SJSA1 (cell line): ENCODE measurements at places on chromosomes 2 and 18. TPM values are rescaled to one million over a fixed set of nuclear protein-coding genes. Genes with fewer than 3 reads are reported as not detected.

The GPR55 gene
- total RNA-seq: 2.6 and 5.7 TPM in 2 replicates

The GNLY gene
- not detected in 2 replicates for total RNA-seq

The CHST10 gene
- total RNA-seq: 18.6 and 19.0 TPM in 2 replicates

The UBE2E3 gene
- 208 and 209 TPM in 2 replicates for total RNA-seq

The CYTIP gene
- not detected in 2 replicates for total RNA-seq

The TNP1 gene
- total RNA-seq: not detected in 2 replicates

The UGT1A10 gene
- total RNA-seq: not detected in 2 replicates

The CCDC74A gene
- total RNA-seq: 0.63 and 4.3 TPM in 2 replicates

- DNase-seq: peak; percentile 92
Observed at GRCh38 chr2:46803911-46804670, 111.5 kb downstream of the MCFD2 start.

DNA sequence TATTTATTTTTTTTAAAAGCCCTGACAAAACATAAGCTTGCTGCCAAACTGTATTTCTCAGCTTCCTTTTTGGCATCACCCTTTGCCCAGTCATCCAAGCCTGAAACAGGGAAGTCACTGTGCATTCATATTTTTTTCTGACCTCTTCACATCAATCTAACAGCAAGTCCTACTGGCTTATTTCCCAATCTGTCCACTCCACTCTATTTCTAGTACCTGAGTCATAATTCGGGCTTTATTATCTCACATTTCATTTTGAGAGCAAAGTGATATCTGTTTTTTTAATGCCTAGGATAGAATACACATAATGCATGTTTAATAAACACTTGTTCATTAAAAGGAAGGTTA, 5.1 kb downstream of the HNMT start:
- no peak for DNase-seq

DNA sequence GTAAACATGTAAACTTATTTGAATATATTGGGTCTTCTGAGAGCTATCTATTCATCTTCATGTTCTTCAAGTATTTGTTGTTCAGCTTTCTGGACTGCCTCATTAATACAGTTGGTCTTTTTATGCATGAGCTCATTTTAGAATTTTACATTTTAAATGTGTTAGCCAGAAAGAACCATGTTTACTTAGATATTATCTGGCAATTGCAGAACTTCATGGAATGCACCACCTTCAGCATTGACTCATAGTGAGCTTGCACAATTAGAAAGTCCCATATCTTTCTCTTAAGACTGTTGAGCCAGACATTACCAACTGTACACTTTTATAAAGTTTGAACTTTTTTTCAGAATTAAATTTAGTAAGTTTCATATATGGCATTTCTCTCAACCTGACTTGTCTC, 536.7 kb downstream of the RIT2 start:
- DNase-seq: no peak

GRCh38 chr2:112606547-112606946, 22.1 kb downstream of the CHCHD5 start:
- no peak for DNase-seq

DNA sequence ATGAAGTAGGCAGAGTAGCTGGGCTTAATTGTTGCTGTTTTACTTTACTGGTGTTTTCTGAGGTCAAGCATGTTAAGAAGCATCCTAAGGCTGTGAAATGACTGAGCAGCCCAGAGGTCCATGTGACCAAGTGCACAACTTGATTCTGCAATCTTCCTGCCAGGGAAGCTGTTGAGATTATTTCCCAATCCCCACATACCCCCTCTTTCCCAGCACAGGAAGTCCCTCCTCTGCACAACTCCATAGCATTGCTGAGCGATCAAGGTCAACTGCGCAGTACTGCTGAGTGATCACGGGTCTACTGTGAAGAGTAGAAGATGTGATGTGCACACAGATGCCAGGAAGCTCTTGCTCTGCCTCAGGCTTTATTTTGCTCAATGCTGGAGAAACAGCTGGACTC, 105.8 kb downstream of the GALNT14 start:
- DNase-seq: no peak

DNA sequence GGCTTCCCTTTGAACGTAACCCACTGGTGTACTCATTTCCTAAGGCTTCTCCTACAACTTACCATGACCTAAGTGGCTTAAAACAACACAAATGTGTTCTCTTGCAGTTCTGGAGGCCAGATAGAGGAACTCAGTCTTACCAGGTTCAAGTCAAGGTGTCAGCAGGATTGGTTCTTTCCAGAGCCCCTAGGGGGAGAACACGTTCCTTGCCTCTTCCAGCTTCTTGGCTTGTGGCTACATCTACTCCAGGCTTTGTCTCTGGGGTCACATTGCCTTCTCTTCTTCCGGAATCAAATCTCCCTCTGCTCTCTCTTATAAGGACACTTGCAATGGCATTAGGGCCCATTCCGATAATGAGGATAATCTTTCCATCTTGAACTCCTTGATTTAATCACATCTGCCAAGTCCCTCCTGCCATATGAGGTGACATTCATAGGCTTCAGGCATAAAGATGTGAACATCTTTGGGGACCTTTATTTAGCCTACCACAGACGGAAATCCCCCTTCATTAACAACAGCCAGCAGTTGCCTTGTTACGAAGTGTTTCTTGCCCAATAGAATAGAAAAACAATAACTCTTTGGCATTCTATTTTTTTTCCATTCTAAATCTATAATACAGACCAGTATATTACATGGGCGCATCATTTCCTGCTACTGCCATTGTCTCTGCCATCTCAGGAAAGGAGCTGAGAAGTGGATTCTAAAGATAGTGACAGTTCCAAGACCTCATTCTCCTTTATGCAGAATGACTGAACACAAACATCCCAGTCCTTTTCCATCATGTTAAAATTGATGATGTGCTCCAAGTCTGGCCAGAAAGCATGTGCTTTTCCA, 362.0 kb downstream of the ZNF521 start:
- DNase-seq: no peak

GRCh38 chr2:18771212-18771611, 181.8 kb upstream of the NT5C1B start:
- DNase-seq: no peak

- DNase-seq: no peak
Observed at GRCh38 chr18:49075681-49076080, 124.9 kb upstream of the SMAD7 start.

DNA sequence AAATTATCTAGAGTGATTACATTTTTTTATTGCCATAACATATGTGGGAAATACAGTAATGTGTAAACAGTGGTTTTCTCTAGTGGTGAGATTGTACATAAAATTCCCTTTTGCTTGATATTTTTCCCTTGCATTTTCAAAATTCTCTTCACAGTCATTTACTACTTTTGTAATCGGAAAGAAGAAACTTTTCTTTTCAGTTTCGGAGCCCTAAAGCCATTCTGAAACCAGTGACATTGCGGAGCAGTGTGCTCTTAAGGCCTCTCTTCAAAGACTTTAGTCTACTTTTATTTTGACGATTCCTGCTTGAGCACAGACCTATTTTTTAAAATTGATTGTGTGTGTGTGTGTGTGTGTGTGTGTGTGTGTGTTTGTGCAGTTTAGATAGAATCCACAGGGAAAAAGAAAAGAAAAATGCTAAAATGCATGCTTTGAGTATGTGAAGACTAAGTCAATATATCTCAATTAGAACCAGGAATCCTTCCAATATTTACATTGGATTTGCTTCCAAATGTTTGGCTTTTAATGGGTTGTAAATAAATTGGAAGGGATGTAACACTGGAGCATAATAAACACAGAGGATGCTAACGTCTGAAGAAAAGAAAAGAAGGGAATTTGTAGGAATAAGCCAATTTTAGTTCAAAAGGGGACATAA, 357.4 kb downstream of the RND3 start:
- no peak for DNase-seq

DNA sequence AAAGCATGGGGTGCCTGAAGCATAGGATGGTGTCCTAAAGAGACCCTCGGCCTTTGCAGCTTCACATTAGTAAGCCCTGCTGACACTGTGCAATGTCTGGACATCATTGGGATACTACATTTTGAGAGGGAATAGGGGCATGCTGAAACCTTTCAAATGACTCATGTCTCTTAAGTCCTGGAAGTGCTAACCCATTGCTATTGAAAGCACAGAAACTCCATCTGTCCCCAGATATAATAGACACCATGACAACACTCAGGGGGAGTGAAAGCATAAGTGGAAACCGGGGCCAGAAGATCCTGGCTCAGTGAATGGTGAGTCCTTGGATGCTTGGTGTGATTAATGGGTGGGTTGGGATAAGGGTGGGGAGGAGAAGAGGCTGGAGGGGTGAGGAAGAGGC, 595.5 kb upstream of the ID2 start:
- no peak for DNase-seq

GRCh38 chr2:26922405-26923188, 47.8 kb upstream of the MAPRE3 start:
- no peak for DNase-seq

- DNase-seq: no peak
Observed at GRCh38 chr2:47239119-47239969, 84.2 kb upstream of the STPG4 start.
